ENCODE measurements at places on chromosomes 2 and 18.

GRCh38 chr2:28009732-28010131 is 119.2 kb downstream of the BABAM2 start:
- DNase-seq: no peak

- no peak for DNase-seq
Measured at GRCh38 chr2:34353509-34354113, 754.5 kb upstream of the FAM98A start.

GRCh38 chr2:48588745-48589144 is 28.9 kb upstream of the GTF2A1L start:
- no peak for DNase-seq

- DNase-seq: peak; percentile 59
Measured at GRCh38 chr2:134668821-134669220, 50.0 kb downstream of the TMEM163 start.

DNA sequence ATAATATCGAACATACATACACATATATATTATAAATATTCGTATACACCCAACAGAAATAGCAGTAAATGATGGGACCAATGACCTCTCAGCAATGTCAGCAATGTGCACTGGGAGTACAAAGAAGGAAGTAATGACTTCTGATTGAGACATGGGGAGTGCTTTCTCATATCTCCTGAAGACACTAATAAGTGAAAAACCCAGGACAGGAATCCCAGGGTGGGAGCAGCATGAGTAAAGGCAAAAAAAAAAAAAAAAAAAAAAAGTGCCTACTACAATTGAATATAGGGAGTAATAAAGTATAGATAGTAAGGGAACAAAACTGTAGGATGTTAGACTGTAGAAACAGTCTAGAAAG is 491.3 kb downstream of the IRS1 start:
- DNase-seq: no peak

- no peak for DNase-seq
Measured at GRCh38 chr2:17076533-17076932, 410.9 kb upstream of the CYRIA start.

DNA sequence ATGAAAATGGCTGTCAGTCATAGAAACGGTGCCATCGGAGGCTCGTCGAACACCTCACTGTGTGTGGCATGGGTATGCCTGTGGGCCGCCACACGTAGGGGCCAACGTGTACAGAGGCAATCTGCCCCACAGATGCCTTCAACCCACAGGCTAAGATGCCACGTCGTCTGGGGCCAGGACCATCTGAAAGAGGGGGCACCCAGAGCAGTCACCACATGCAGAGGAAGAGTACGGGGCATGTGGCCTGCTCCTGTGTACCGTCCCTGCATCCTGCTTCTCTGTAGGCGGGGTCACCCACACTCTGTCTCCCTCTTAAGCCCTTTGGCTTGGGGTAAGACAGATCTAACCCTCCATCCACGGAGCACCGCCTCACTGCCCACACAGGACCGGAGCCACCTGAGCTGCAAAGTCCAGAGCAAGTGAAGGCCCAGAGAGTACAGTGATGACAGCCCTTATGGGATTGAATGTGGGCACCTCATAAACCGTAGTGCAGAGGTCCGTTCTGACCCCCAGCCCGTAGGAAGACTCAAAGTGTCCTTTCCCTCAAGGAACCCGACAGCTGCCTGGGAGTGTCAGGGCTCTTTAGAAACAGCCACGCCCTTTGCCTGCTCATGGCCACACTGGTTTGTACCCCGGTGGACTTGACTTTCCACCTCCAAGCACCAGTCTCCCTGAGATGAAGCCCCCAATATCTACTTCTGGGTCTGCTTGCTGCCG is 66.2 kb downstream of the TWIST2 start:
- DNase-seq: no peak

GRCh38 chr18:8754995-8755960 is 49.9 kb downstream of the MTCL1 start:
- DNase-seq: peak; percentile 47

- peak; percentile 40 for DNase-seq
Measured at GRCh38 chr2:24421668-24422067, 61.3 kb upstream of the ITSN2 start.

Measured in CD8-positive, alpha-beta T cell (primary cell).